ENCODE measurements at places on chromosomes 7 and 10.

DNA sequence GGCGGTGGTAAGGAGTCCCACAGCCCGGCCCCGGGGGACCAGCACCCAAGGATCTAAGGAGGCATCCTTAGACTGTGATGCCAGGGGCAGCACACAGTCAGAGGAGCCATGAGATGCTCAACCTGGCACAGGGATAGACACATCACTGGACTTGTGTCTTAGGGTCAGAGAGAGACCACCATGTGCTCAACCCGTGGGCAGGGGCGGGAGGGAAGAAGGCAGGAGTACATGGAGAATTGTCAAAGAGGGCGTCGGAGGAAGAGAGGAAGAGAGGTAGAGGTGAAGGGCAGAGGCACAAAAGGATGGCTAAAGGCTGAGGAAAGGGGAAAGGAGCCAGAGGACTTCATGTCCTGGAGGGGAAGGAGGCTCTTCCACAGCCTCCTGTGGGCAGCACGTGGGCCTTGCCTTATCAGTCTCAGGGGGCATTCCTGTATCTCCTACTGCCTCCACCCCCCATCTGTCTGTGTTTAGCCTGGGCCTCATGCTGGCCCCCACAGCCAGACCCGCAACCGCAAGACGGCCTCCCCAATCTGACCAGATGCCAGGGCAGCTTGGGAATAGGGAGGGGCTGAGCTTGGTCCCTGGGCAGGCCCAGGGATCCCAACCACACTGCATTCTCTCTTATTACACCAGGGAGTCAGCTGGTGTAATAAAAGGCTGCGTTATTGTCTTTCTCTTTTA is 2.2 kb downstream of the ADCY1 start:
- DNase-seq: no peak

GRCh38 chr10:98382691-98383101 is 32.3 kb downstream of the PYROXD2 start:
- DNase-seq: no peak

GRCh38 chr7:96998744-96999143 is 6.6 kb upstream of the DLX6 start:
- DNase-seq: no peak

- DNase-seq: no peak
Measured at GRCh38 chr10:51159841-51160240, 85.6 kb downstream of the PRKG1 start.

GRCh38 chr10:103917302-103918052 is 507 bp downstream of the STN1 start:
- no peak for DNase-seq

DNA sequence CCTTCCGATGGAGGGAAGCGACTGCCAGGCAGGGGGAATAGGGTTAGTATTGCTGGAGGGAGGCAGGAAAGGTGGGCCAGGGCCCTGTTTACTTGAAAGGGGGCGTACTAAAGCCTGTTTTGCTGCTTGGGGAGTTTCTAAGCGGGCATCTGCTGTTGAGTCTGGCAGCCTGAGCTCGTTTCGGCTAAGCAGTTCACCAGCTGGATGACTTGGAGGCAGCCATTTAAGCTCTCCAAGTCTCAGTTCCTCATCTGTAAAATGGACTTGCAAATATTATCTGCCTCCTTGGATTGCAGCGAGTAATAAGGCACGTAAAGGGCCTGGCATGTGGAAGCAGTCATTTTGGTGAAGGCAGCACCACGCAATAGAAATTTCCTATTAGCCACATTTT is 44.0 kb downstream of the LDB3 start:
- DNase-seq: no peak

All from stromal cell of bone marrow (primary cell).